GM04504 (cell line): ENCODE measurements at places on chromosomes 11 and 22.

DNA sequence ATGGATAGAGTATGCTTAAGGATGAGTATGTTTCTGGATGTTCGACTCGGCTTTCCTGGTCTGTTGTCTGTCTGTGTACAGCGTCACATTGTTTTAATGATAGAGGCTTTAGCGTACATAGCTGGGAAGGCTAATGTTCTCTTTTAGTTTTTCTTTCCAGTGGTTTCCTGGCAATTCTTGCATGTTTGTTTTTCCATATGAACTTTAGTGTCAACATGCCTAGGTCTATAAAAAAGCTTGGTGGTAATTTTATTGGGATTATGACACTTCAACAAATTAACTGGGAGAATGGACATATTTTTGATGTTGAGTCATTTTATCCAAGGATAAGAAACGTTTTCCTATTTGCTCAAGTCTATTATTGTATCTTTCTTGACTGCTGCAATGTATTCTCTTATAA lies 17.6 kb downstream of the F2 start:
- peak; percentile 24 for DNase-seq

DNA sequence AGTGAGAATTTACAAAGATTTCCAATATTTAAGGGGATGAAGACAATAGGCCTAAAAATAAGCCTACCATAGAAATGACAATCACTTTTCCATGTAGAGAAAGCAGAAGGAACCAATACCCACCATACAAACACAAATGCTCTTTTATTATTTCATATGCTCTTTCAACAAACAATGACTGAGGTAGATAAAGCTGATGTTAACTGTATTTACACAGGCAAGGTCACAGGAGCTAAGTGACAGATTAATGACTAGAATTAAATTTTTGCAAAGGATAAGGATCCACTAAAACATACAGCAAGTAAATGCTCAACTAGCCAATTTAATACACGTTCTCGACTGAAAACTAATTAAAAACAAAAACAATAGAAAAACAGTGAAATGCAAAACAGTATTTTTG lies 34.2 kb downstream of the PICALM start:
- DNase-seq, result no peak

DNA sequence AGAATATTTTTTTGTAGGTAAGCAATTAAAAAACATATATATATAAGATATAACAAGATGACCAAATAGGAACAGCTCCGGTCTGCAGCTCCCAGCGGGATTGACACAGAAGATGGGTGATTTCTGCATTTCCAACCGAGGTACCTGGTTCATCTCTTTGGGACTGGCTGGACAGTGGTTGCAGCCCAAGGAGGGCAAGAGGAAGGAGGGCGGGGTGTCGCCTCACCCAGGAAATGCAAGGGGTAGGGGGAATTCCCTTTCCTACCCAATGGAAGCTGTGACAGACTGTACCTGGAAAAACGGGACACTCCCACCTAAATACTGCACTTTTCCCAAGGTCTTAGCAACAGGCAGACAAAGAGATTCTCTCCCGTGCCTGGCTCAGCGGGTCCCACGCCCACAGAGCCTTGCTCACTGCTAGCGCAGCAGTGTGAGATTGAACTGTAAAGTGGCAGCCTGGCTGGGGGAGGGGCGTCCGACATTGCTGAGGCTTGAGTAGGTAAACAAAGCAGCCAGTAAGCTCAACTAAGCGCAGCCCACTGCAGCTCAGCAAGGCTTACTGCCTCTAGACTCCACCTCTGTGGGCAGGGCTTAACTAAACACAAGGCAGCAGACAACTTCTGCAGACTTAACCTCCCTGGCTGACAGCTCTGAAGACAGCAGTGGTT lies 163.8 kb downstream of the CWF19L2 start:
- no peak for DNase-seq

GRCh38 chr22:24510637-24511625 lies 15.8 kb downstream of the UPB1 start:
- no peak for DNase-seq

- DNase-seq, result no peak
Observed at GRCh38 chr22:30291058-30291892, 2.0 kb upstream of the CASTOR1 start.

- no peak for DNase-seq
Observed at GRCh38 chr11:110198031-110198729, 98.2 kb downstream of the RDX start.

DNA sequence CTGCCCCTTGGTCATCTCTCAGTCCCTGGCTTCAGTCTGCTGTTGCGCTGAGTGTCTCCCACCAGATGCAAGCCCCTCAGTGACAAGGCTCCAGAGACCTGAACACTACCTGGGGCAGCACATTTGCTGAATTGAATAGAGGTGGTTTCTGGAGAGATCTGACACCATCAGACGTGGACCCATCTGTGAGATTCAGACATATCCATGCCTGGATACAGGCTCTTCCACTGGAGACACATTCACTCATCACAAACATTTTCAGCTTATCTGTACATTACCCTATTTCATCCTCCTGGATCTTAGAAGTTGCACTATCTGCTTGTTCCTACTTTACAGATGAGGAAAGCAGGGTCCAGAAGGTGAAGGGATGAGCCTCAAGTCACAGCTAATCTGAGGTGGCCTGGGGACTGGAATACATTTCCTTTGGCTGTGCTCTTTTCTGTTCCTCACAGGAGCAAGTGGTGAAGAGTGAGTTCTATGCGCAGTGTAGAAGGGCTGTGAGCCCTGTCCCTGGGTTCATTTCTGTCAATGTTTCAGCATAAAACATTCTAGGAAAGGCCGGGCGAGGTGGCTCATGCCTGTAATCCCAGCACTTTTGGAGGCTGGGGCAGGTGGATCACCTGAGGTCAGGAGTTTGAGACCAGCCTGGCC lies 19.0 kb downstream of the ATG16L2 start:
- DNase-seq, result no peak

- DNase-seq, result no peak
Observed at GRCh38 chr11:94658386-94658785, 91.2 kb downstream of the PIWIL4 start.
